ENCODE measurements at places on chromosomes 6 and 20.

DNA sequence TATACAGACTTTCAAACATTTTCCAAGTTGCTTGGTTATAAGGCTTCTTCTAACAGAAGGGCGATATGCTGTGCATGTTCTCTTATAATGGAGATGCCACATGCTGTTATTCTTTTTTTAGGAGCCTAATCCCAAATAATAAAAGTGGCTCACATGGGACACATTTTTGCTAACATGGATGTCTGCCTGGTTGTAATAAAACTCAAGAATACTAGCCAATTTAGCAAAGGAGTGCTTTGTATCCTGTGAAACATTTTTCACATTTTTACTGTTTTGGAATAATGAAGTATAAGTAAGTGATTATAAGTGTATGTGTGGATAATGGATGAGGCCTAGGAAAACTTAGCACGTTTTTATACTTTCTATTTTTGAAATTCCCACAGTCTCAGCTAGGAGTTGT lies 312.2 kb downstream of the LAMA2 start:
- DNase-seq: no peak

DNA sequence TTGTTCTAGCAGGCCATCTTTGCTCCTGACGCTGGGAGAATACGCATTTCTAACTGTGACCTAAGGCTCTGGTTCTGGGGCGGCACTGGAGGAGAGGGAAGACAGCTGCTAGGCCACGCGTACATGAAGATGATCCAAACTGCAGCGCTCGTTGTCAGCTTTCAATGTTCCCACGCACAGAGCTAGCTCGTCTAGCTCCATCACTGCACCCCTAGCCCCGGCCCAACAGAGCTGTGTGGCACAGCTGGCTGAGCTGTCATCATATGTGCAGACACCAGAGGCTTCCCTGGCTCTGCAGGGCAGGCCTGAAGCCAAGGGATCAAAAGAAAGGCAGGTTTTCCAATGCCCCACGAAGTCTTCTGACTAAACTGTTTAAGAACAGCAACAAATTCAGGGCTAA lies 124.7 kb downstream of the IRF4 start:
- no peak for DNase-seq

- DNase-seq: no peak
Observed at GRCh38 chr20:2604506-2604835, 48.0 kb upstream of the NOP56 start.

GRCh38 chr6:14711056-14711703 lies 534.7 kb upstream of the JARID2 start:
- DNase-seq: no peak

DNA sequence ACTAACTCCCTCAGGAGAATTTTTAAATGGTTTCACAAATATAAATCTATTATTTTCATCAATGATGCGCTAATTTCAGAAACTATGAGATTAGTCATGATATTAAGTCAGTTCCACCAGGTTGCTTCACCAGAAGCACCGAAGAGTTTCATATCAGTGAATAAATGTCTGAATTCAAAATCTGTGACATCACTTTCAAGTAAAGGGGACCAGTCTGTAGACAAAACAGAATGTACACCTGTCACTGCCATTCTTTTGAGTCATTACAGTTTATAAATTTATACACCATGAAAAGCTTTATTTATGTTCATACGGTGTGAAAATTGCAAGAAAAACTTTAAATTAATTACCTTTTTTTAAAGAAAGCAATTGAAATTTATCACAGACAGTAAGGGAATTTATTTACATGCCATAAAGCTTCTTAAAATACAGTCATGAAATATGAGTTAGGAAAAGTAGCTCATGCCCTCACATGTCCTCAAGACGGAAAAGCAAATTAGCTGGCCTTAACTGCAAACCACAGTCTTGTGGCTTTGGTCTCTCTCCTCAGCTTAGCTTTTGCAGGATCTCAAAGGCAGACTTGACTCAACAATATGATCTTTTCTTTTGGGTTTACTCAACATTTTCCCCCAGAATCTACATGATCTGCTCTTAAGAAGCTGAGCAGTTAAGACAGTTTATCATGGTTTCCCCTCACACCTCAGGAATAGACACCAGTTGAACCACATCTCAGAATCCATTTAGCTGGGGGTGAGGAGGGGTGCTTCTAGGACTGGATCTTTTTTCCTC lies 177.7 kb upstream of the MCHR2 start:
- no peak for DNase-seq

GRCh38 chr6:114432400-114432799 lies 89.6 kb upstream of the HS3ST5 start:
- DNase-seq: no peak

- DNase-seq: no peak
Observed at GRCh38 chr20:31637660-31638059, at the start of gene COX4I2. TSS of gene COX4I2 (plus strand) at chr20:31637912. CDS start at chr20:31639018, 1,106 bp downstream.

Measured in frontal cortex (tissue), 4 donors.